ENCODE measurements at places on chromosomes 12 and 14. TPM values are rescaled to one million over a fixed set of nuclear protein-coding genes. Genes with fewer than 3 reads are reported as not detected.

MUCL1 gene
- total RNA-seq, result not detected

RERGL gene
- not detected for total RNA-seq

KRT78 gene
- not detected for total RNA-seq

SLCO1B1 gene
- total RNA-seq, result not detected

TAS2R9 gene
- not detected for total RNA-seq

FAM90A1 gene
- 0.62 TPM for total RNA-seq

ABCD2 gene
- 11.0 TPM for total RNA-seq

NPFF gene
- not detected for total RNA-seq

- no peak for DNase-seq
- no peak overlapping the region for H3K27ac ChIP-seq
- no peak overlapping the region for H3K4me3 ChIP-seq
- H3K36me3 ChIP-seq, result no peaks in the 10 kb centered on the region
- H3K4me1 ChIP-seq, result peaks cover 35% of the 10 kb centered on the region
These were observed 38.1 kb upstream of the NT5DC3 start for GRCh38 chr12:103879048-103879692.

GRCh38 chr12:29818916-29819623, 35.3 kb upstream of the TMTC1 start:
- no peak for DNase-seq

- no peaks in the 10 kb centered on the region for H3K27me3 ChIP-seq
- DNase-seq, result no peak
- H3K4me1 ChIP-seq, result peaks cover 48% of the 10 kb centered on the region
- H3K4me3 ChIP-seq, result no peak overlapping the region
These were observed 8.7 kb downstream of the SYNE3 start for GRCh38 chr14:95507701-95508103.

- no peaks in the 10 kb centered on the region for H3K36me3 ChIP-seq
- no peak overlapping the region for H3K4me3 ChIP-seq
- no peak overlapping the region for H3K27ac ChIP-seq
- H3K27me3 ChIP-seq, result no peaks in the 10 kb centered on the region
These were observed 22.0 kb downstream of the OR5AU1 start for GRCh38 chr14:21133901-21134300.

DNA sequence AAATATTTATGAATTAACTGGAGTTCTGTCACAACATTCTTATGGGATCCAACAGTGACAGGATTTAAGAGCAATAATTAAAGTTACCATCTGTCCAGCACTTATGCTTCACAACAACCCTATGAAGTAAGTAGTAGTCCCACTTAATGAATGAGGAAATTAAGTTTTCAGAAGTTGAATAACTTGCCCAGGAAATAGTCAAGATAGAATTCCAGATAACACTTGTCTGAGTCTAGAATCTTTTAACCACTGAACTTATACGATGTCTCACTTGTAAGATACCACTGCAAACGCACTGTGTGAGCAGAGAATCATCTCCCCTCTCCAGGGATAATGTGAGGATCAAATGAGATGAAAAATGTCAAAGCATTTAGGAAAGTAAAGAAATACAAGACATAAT, 3.3 kb upstream of the TTC9 start:
- no peak overlapping the region for H3K27ac ChIP-seq
- no peak overlapping the region for H3K4me3 ChIP-seq
- no peaks in the 10 kb centered on the region for H3K36me3 ChIP-seq
- DNase-seq, result no peak
- no peaks in the 10 kb centered on the region for H3K4me1 ChIP-seq

GRCh38 chr12:29208060-29208459, 59.0 kb downstream of the FAR2 start:
- H3K4me3 ChIP-seq, result no peak overlapping the region
- H3K4me1 ChIP-seq, result no peaks in the 10 kb centered on the region
- no peaks in the 10 kb centered on the region for H3K27me3 ChIP-seq
- no peak overlapping the region for H3K27ac ChIP-seq
- DNase-seq, result no peak

DNA sequence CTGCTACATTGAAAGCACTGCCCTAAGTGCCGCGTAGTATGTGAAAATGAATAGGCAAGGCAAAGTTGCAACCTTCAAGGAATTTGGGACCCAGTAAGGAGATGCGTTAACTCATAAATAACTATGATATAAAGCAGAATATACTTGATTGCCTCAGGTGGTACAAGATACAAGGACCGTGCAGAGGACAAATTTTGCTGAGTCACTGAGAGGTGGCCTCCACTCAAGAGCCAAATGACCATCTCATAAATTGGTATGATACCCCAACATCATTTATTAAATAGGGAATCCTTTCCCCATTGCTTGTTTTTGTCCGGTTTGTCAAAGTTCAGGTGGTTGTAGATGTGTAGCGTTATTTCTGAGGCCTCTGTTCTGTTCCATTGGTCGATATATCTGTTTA, 35.7 kb downstream of the IGF1 start:
- H3K4me3 ChIP-seq, result no peak overlapping the region
- H3K27me3 ChIP-seq, result no peaks in the 10 kb centered on the region
- DNase-seq, result no peak
- H3K27ac ChIP-seq, result no peak overlapping the region
- no peaks in the 10 kb centered on the region for H3K36me3 ChIP-seq

- H3K4me1 ChIP-seq, result no peaks in the 10 kb centered on the region
- no peak for DNase-seq
- H3K27me3 ChIP-seq, result no peaks in the 10 kb centered on the region
- H3K27ac ChIP-seq, result no peak overlapping the region
- H3K4me3 ChIP-seq, result no peak overlapping the region
- H3K36me3 ChIP-seq, result peaks cover 86% of the 10 kb centered on the region
These were observed 11.2 kb upstream of the PNMA1 start for GRCh38 chr14:73725116-73726024.

- peaks cover 4% of the 10 kb centered on the region for H3K36me3 ChIP-seq
- no peak for DNase-seq
- no peaks in the 10 kb centered on the region for H3K27me3 ChIP-seq
- H3K4me3 ChIP-seq, result no peak overlapping the region
- no peak overlapping the region for H3K27ac ChIP-seq
These were observed 25.5 kb downstream of the SCARB1 start for GRCh38 chr12:124837958-124838803.

GRCh38 chr12:10205220-10205807, 7.4 kb upstream of the GABARAPL1 start:
- no peaks in the 10 kb centered on the region for H3K36me3 ChIP-seq
- no peak overlapping the region for H3K27ac ChIP-seq
- no peak overlapping the region for H3K4me3 ChIP-seq
- no peaks in the 10 kb centered on the region for H3K27me3 ChIP-seq
- no peaks in the 10 kb centered on the region for H3K4me1 ChIP-seq

DNA sequence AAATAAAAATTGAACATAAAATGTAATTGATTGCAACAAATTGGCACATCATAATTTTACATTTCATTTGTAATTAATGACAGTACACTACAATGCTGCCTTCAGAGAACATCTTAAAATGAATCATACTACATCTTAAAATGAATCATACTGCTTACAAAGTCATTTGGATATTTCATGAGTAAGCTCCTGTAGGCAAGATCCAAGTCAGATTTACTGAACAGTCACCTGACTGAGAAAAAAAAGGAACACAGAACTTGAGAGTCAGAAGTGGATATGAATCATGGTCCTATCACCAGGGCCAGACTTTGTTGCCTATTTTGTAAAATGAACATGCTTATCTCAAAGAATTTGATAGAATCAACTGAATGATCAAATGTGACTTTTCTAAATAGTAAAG, 32.7 kb upstream of the FBLN5 start:
- no peak overlapping the region for H3K27ac ChIP-seq
- no peaks in the 10 kb centered on the region for H3K27me3 ChIP-seq
- no peaks in the 10 kb centered on the region for H3K4me1 ChIP-seq
- peaks cover 4% of the 10 kb centered on the region for H3K36me3 ChIP-seq
